ENCODE measurements at places on chromosomes 2 and 18.

DNA sequence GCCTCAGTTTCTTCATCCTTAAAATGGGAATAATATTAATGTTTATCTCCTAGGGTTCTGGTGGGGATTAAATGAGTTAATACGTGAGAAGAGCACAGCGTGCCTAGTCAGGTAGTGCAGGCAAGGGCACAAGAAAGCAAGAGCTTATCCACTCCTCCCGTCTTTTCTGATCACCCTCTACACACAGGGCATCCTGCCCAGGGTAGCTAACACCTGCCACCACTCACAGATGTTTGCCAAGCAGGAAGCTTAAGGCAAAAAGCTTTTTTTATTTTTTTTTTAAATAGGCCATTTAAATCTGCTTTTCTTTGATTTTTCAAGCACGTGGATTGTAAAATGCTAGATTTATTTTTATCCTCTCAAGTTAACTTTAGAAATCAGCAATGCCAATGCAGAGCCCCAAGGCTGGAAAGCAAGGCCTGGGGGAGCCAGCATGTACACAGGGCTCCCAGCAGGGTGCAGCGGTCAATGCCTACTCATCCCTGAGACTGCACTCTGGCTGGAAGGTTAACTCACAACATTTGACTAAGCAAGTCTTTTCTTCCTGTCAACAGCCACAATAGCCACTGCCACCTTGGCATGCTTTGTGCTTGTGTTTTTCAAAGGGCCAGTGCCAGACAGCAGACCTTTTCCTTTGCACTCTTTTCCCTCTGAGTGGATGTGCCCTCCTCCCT is 86.5 kb upstream of the ACAA2 start:
- no peak for DNase-seq

- no peak for DNase-seq
Observed at GRCh38 chr2:202024871-202025270, 8.8 kb upstream of the FZD7 start.

DNA sequence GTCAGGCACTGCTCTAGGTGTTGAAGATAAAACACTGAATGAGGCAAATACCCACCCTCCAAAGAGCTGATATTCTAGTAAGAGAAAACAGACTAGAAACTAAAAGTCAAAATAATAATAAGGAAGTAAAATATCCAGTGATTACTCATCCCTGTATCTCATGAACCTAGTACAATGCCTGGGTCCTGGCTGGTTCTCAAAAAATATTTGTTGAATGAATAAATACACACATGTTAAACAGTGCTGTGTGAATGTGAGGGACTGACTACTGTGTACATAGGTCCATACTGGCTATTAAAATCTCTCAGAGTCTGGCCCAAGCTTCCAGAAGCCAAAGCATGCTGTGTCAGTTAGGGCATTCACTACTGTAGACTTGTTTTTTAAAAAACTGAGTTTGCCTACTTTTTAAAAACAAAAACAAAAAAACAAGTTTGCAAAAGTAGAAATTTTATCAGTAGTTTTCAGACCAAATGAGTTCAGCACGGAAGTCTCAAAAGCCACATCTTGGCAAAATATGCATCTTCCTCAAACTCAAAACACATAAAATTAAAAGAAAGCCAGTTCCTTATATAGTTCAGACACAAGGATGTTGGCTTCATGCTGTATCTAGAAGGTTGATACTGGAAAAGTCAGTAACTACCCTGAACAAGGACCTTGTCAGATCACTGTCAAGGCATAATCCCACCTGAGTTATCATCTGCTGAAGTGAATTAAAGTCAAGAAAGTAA is 136.2 kb downstream of the THADA start:
- no peak for DNase-seq

GRCh38 chr2:39782591-39782990 is 3.5 kb upstream of the THUMPD2 start:
- DNase-seq: no peak

- DNase-seq: no peak
Observed at GRCh38 chr2:239598732-239599090, 197.9 kb upstream of the HDAC4 start.

Measured in A673 (cell line).